RKO (cell line): ENCODE measurements at places on chromosomes 13 and 19.
A peak's percentile ranks its signal among the peaks of the same experiment; 100 is the strongest.

DNA sequence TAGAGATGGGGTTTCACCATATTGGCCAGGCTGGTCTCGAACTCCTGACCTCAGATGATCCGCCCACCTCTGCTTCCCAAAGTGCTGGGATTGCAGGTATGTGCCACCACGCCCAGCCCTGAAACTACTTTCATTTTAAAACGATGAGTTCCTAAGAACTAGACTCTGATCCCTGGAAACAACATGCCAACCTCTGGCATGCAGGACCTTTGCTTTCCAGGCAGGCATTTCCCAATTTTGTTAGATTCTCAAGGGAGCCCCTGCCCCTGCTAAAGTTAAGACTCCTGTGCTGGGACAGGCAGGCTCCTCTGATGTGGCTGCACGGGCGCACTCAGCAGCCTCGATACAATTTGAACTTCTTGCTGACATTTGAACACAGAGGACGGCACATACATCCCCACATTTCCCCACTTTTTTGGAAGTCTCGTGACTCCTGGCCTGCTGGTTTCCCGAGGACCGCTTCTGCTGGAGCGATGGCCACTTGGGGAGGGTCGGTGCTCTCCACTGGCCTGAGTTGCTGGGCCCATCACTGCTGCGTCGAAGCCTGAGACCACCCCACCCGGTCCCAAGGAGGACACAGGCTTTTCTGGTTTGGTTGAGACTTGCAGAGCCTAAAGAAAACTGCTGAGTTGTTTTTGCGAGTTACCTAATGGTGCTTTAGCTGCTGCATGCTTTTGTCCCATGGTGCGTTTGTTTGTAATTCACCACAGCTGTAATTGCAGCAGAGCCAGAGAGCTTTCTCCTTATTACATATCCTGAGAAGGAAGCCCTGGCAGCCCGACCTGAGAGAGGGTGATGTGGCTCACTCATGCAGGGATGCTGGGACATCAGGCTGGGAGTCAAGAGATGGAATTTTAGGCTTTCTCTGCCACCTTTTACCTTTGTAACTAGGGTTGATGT is 8.2 kb downstream of the ATP11A start:
- no peak for DNase-seq

GRCh38 chr19:55686311-55687050 is 11.5 kb downstream of the EPN1 start:
- DNase-seq, result no peak

DNA sequence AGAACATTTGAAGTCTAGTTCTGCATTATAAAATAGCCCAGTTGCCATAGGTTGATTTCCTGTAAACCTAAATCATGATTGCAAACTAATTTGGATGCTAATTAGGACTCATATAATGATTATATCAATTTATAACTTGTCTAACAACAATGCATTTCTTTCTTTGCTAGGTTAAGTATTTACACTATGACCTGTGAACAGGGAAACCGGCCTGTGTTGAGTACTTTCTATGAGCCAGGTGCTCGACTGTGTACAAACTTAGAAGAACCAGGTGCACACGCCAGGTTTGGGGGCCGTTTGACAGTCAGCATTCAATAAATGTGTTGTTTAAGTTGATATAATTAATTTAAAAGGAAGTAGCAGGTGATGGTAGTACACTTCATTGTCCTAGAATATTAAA is 203.1 kb downstream of the TM9SF2 start:
- no peak for DNase-seq

GRCh38 chr19:13063461-13064091 is 39.1 kb downstream of the LYL1 start:
- DNase-seq, result no peak

- no peak for DNase-seq
These were observed 2.7 kb upstream of the FAM174C start for GRCh38 chr19:1272423-1273262.

DNA sequence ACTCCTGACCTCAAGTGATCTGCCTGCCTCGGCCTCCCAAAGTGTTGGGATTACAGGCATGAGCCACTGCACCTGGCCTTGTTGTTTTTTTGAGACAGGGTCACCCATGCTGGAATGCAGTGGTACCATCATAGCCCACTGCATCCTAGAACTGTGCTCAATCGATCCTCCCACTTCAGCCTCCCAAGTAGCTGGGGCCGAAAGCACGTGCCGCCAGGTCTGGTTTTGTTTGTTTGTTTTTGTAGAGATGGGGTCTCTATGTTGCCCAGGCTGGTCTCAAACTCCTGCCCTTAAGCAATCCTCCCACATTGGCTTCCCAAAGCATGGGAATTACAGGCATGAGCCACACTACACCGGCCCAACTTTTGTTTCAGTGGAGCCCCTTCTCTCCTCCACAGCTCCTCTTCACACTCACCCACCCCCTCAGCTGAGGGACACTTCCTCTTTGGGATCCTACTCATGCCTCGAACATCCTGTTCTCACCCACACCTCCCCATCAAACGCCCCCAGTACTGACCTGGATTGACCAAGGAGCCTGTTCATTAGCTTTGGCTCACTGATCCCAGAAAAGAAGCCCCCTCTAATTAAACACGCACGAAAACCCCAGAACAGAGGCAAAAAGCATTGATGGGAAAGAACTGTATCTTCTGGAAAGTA is 12.8 kb upstream of the CERS4 start:
- DNase-seq, result no peak

- no peak for DNase-seq
These were observed 21.1 kb downstream of the SOHLH2 start for GRCh38 chr13:36193151-36193855.

DNA sequence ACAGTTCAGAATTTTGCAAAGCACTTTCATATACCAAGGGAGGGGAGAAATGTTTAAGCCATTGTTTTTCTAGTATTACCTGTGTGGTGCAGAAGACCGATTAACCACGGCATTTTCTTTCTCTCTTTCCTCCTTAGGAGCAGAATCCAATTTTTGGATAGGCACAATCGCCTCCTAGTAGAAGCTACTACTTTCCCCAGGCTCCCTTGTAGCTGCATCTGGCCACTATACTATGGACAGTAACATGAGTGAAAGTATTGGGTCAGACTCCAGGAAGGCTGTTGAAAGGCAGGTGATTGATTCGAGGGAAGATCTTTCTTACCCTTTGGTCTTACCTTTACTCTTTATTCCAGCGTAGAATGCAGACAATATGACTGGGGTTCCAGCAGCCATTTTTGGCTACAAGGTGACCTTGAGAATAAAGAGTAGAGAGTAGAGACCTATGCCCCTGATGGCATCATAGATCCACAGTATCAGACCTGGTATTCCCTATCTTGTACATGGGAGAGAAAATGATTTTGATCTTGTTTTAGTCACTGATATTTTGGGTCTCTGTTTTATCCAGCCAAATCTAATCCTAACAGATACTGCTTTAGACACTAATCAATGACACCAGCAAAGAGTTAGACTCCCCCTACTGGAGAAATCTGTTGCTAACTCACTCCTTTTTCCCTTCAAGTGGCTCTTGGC is 77.0 kb downstream of the LRRC63 start:
- DNase-seq, result peak; percentile 61

DNA sequence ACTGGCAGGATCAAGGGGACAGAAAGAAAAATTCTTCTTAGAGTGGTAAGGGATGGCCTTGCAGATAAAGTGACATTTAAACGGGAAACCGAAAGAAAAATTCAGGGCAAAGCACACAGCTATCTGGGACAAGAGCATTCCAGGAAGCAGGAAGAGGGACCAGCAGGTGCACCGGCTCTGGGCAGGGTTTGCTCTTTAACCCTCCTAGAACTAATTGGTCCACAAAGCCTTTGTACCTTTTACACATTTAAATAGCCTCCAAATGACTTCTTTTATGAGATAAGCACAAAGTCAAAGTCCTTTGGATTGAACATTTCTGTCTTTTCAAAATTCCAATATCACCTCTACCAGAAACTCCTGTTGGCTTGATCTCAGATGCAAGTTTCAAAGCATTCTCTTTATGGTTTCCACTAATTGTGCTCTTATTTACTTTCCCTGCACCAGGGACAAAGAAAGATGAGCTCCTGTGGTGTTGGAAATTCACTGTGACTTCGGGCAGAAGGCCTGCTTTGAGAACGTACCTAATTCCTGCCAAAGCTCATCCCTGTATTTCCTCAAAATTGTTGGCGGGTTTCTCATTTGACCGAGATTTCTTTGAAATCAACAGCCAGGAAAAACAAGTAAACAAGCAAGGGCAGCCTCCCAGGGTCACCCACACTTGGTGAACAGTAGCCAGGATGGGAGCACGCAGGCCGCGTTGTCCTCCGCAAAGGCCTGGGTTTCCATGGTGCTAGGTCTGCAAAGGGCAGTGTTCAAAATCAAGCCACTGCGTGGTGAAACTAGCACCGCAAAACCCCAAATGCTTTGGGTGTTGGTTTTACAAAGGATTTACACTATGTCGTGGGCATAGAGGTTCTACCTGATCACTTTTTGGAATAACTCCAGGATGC is 98.6 kb downstream of the IRS2 start:
- DNase-seq, result no peak

- DNase-seq, result no peak
These were observed 68.6 kb downstream of the RAB20 start for GRCh38 chr13:110492679-110493593.

DNA sequence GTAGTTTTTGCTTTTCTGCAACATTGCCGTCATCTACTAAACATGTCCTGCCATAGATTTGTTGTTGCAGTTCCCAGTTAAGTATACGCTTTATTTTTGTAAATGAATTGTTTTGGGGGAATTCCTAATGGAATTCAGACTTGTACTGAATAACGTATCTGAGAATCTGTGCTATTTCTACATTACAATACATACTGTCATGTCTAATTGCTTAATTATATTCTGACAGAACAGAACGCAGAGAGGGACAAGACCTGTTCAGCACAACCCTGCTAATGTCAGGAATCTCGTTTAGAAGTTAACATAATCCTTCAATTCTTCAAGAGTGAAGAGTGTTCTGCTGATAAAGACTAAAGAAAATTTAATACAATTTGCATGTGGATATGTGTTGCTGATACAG is 861.1 kb upstream of the KLHL1 start:
- no peak for DNase-seq

GRCh38 chr19:6683971-6684370 is 14.0 kb upstream of the TNFSF14 start:
- no peak for DNase-seq

DNA sequence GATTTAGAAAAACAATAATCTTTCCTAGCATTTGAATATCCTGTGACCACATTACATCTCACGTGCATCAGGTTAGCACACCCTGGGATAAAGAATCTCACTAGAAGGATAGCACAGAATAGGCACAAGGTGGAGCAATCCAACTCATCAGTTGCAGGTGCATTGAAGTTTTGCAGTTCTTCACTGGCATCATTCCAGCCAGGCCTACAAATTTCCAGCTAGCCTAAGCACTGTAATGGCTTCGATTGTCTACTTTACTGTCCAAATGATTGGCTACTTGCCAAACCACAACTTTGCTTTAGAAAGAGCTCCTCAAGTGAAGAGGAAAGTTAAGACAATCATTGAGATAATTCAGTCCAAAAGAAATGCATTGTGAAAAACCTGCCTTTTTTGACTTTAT is 89.5 kb downstream of the SPRY2 start:
- DNase-seq, result no peak

GRCh38 chr13:111503905-111504695 is 183.7 kb downstream of the TEX29 start:
- no peak for DNase-seq
